ENCODE measurements at places on chromosomes 16 and 17.

DNA sequence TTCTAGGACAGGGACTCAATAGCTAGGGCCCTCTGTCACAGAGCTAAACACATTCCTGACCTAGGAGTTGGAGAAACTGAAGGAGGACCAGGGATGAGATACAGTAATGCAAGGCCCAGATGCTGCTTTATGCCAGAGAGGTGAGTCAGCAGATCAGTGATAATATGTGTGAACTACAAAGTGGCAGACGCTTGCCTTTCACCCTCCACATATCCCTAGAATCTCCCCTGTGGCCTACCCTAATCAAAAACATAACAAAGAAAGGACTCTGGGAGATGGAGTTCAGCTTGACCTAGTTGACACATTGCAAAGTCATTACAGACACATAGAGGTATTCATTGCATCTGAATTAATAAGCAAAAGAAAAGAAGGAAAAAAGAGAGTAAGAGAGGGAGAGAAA, 417.6 kb upstream of the DYNLRB2 start:
- DNase-seq, result no peak

GRCh38 chr17:64662774-64663367, 764 bp upstream of the SMURF2 start:
- DNase-seq, result no peak

GRCh38 chr17:364308-364707, 11.7 kb upstream of the RPH3AL start:
- no peak for DNase-seq

GRCh38 chr17:19333132-19333440, 29.4 kb downstream of the B9D1 start:
- DNase-seq, result no peak

DNA sequence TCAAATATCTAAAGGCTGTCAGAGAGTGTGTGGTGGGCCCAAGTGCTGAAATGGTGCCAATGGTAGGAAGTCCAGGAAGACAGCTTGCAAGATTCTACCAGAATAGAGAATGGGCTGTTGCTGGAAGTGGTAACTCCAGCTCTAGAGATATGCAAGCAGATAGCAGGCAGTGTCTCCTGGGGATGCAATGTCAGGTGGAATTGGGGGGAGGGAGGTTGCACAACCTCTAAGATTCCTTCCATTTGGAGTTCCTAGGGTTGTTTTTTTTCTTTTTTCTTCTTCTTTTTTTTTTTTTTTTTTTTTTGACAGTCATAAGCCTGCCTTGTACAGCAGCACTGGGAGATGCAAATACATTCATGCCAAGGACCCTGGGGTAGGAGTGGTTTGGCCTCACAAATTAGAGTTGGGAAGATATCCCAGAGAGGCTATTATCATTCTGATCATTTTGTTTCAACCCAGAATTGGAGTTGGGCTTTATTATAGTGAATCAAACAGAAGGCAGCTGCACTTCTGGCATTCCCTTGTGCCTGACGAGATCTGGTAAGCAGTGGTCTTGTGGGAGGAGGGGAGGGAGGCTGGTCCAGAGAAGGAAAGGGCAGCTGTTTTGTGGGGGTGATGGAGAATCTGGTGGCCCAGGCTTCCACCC, 51.1 kb downstream of the SLC6A2 start:
- no peak for DNase-seq

DNA sequence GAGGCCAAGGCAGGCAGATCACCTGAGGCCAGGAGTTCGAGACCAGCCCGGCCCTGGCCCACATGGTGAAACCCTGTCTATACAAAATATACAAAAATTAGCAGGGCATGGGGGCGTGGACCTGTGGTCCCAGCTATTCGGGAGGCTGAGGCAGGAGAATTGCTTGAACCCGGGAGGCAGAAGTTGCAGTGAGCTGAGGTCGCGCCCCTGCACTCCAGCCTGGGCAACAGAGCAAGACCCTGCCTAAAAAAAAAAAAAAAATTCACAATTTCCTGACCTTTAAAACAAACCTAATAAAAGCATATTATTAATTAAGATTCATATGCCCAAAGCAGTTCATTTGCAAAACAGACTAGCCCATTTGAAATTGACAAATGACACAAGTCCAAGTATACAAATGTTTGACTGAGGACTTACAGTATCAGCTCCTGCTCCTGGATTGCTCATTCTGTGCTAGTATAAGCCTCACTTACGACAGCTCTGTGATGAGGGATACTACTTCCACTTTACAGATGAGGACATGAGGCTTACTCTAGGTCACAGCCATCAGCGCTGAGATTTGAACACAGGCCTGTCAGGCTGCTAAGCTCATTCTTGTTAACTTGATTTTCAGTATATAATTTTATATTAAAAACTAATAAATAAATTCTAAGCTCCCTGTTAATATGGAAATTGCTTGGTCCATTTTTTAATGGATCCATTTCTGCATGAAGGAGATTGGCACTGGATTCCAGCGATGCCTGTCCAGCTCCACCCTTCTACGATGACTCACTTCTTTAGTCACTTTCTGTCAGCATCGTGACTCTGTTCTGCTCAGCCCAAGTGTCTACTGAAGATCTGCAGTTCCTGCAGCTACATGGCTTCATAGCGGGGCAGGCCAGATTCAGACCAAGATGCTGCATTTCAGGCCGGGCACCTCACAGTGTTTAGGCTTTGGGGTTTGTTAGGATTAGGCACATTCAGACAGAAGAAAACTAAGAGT, 88.2 kb downstream of the WDR59 start:
- no peak for DNase-seq

DNA sequence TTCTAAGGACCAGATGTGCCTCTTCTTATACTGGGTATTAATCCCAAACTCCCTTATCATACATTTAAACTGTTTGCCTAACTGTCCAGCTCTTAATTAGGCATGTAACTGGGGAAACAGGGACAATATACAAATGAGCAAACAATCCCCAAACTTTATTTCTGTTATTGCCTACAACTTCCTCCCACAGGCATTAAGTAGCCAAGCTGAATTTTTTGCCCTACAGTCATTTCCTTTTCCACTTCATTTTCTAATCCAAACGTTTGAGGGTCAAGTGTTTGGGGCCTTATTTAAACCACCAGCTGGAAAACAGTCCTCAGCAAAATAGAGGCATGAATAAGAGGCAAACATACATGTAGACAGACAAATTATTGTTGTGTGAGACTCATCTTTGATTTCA, 77.4 kb upstream of the CCL2 start:
- no peak for DNase-seq

DNA sequence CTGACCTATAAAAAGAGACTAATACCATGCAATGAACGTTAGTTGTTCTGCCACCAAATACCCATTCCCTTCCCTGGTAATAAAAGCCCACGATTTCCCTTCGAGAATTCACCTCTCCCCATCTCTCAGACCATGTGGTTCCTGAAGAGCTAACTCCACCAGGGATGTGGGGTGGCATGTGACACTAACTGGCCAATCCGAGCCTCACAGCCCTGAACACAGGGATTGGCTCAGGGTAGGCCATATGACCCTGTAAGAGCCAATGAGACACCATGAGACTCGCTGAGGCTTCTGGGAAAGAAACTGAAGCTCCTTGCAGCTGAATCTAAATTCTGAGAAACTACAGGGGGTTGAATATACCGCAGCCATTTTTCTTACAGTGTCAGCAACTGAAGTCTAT, 21.1 kb downstream of the HELZ start:
- no peak for DNase-seq

- no peak for DNase-seq
Measured at GRCh38 chr17:885971-886571, 93.5 kb downstream of the NXN start.

- DNase-seq, result no peak
Measured at GRCh38 chr17:10318535-10318934, 54.3 kb downstream of the MYH13 start.

DNA sequence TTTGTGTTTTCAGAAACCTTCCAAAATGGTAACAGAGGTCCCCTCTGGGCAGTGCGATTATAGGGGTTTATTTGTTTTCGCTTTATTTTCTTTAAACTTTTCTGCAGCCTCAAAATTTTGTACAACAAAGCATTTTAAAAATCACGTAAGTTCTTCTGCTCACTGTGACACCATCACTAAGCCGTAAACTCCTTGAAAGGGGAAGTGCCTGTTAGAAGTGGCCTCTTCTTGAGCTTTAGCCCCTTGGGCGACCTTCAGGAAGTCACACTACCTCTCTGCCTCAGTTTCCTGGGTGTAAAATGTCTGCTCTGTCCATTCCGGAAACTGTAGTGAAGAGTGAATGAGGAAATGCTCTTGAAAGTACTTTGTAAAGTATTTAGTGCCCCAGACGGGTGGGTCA, 26.6 kb downstream of the ARHGAP27 start:
- DNase-seq, result no peak

Data from germinal center (tissue), 1 donor.